Eye (tissue), 1 donor: ENCODE measurements at places on chromosomes 1 and 21.

- peak; percentile 61 for DNase-seq
Observed at GRCh38 chr1:66182551-66183178, 351.3 kb upstream of the SGIP1 start.

GRCh38 chr21:44326716-44327602, 12.2 kb downstream of the CFAP410 start:
- DNase-seq, result no peak

DNA sequence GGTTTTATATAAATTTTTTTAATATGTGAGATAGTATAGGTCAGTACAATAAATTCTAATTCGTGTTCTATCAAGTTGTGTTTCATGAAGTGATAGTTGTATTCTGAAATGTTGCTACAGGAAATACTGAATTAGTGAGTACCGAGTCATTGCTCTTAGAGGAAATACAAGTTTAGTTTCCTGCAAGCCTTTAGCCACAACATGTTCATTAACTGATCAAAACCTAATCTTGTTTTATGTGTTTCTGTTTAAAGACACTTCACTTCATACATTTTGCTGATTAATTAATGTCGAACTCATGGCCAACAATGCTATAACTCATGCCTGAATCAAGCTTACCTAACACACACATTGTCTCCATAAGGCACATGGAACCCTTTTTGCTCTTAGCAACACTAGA, 43.6 kb downstream of the LRRC7 start:
- DNase-seq, result no peak

DNA sequence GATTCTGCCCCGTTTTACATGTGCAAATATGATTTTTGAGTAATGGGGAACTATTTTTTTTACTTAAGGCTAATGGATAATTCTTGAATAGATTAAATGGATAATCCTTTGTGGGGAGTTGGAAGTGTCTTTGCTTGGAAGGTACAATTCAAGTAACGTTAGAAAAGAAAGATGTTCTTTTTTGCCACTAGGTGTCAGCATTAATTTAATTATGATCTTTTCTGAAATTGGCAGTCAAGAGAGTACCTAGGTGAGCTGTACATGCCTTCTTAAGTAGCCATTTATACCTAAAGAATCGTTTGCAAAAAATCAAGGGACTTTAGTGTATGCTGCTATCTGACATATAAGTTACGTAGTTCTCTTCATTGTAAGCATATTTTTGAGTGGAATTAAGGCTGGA, 2.2 kb downstream of the FBXO28 start:
- peak; percentile 58 for DNase-seq

DNA sequence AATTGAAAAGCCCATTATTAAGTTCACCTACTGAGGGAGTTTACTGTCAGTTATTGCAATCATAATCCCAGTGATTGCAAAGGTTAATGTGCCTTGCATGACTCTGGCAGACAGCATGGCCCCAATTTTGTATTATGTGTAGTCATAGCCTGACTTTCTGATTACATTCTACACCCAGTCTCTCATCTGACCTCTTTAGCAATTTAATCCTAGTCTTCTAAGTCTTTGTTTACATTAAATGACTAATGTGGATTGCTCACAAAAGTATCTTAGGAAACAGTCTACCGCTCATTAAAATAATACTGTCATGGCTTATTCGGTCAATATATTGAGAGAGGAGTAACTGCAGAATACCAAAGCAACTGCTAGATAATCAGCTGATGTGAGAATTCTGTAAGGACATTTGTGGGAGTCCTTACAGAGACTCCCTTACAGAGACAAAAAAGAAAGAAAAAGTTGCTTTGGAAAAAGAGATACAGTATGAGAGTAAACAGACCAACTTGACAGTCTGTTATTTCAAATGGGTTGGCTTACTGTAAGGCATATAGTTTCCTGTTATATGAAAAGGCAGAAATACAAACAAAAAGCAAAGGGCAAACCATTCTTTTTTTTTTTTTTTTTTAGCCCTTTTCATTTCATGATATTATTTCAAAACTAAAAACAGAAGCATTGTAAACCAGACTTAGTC, 42.8 kb downstream of the SMG7 start:
- DNase-seq, result peak; percentile 4
